ENCODE measurements at places on chromosomes 1 and 21.

- no peak for DNase-seq
Measured at GRCh38 chr1:91015358-91015780, 6.5 kb downstream of the ZNF644 start.

- DNase-seq: peak; percentile 18
Measured at GRCh38 chr1:85148524-85149250, 52.1 kb downstream of the SYDE2 start.

- no peak for DNase-seq
Measured at GRCh38 chr1:17919525-17920439, 164.6 kb downstream of the ACTL8 start.

DNA sequence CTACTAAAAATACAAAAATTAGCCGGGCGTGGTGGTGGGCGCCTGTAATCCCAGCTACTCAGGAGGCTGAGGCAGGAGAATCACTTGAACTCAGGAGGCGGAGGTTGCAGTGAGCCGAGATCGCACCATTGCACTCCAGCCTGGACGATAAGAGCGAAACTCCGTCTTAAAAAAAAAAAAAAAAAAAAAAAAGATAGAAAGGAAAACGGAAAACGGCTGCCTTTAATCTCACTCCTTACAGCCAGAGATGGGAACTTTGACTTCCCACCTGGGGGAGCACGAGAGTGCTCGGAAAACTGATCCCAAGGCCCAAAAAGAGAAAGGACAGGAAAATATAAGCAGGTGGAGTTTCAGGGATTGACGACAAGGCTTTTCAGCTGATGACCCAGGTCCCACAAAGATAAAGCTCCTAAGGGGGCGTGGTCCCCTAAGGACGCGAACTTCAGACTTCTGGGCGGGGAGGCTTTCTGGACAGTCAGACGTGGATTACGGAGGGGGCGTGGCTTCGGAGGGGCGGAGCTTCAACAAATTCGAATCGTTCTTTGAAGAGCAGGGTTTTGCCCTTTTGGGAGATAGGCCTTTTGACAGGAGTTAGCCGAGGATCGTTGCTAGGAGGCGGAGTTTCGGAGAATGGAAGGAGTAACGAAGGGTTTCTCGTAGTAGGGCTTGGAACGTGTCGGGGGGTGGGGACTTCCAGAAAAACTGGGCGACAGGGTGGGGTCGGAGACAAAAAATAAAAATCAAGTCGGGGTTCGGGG, 958 bp upstream of the CKS1B start:
- peak; percentile 91 for DNase-seq

DNA sequence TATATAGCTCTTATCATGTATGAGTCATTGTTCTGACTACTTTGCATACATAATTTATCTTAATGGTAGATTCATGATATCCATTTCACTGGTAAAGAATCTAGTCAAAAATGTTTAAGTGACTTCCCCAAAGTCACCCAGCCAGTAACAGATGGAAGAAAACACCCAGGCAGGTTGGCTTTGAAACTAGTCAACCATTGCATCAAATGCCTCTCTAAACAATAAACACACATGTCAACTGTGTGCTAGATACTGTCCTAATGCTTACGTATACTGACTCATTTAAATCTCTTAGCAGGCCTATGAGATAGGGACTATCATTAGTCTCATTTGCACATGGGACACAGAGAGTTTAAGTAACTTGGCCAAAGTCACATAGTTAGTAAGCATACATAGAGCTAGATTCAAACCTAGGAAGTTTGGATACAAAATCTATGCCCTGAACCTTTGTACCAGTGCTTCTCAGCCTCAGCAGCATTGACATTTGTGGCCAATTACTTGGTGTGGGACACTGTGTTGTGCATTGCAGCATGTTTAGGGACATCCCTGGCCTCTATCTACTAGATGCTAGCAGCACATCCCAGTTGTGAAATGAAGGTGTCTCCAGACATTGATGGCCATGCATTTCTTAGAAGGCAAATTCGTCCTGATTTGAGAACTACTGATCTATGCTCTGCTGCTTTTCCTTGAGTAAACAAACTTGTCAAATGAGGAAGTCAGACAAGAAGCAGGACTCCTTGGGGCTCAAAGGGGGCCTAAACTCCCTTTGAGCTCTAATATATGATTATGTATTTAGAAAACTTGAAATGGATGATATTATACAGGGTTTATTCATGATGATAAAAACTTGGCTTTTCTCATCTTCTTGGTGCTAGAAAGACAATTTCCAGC, 316.3 kb downstream of the KCNH1 start:
- no peak for DNase-seq

DNA sequence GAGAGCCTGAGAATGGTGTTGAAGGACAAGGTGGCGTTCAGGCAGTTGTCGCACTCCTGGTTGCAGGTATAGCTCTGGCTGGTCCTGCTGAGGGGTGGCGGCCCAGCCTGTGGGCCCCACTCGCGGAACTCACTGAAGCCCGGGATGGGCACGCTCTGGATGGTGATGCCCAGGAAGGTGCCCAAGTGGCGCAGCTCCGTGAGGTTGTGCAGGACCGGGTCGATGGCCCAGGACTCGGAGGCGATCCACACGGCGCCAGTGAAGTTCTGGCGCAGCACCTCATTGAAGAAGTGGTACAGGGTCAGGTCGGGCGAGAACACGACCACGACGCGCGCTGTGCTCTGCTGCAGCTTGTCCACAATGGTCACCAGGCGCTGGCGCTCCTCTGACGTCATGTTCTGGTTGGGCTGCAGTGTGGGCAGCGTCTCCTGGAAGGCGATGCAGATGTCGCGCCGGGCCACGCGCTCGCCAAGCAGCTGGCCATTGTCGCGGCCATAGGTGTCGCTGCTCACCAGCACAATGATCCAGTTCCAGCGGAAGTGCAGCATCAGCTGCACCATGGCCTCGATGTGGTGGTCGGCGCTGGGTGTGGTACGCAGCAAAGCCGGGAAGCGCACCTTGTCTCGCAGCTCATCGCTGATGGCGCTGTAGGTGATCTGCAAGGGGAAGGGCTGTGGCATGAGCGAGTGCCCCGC, 5.0 kb downstream of the TAS1R2 start:
- no peak for DNase-seq

GRCh38 chr1:179809506-179810366, 66.6 kb downstream of the FAM163A start:
- DNase-seq: peak; percentile 28

- no peak for DNase-seq
Measured at GRCh38 chr1:46221749-46222148, 18.6 kb downstream of the LURAP1 start.

DNA sequence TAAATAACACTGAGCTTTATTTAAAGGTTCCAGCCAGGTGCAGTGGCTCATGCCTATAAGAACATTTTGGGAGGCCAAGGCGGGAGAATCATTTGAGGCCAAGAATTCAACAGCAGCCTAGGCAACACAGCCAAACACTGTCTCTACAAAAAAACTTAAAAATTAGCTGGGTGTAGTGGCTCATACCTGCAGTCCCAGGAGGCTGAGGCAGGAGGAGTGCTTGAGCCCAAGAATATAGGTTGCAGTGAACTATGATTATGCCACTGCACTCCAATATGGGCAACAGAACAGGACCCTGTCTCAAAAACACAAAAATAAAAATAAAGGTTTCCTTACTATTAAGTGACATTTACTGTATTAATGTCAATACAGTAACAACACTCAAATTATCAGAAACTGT, 2.1 kb downstream of the TAF12 start:
- DNase-seq: no peak

GRCh38 chr1:228285661-228286504, 78.0 kb downstream of the OBSCN start:
- no peak for DNase-seq

All from stimulated activated naive B cell treated with anti-CD40 and anti-IgM and Interleukin-4, amounts not matched to agents 10 μg/mL and 1 μg/mL and 100 μg/mL, for 72 hours (primary cell).